CD4-positive, alpha-beta T cell treated with Interleukin-10 for 1 hour (primary cell): ENCODE measurements at places on chromosomes 3 and 15.
A peak's percentile ranks its signal among the peaks of the same experiment; 100 is the strongest.

GRCh38 chr15:90309020-90309419 lies 43.1 kb upstream of the ZNF774 start:
- no peak for DNase-seq

DNA sequence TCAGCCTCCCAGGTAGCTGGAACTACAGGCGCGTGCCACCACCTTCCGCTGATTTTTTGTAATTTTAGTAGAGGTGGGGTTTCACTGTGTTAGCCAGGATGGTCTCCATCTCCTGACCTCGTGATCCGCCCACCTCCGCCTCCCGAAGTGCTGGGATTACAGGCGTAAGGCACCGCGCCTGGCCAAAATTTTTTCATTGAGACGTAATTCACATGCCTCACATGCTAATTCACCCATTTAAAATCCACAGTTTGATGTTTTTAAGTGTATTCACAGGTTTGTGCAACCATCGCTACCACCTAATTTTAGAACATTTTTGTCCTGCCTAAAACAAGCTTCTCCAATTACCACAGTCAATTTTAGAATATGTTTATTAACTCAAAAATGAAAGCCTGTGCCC lies 37.1 kb downstream of the SELENOT start:
- no peak for DNase-seq

- no peak for DNase-seq
These were observed 165.9 kb downstream of the STAC start for GRCh38 chr3:36546226-36546625.

DNA sequence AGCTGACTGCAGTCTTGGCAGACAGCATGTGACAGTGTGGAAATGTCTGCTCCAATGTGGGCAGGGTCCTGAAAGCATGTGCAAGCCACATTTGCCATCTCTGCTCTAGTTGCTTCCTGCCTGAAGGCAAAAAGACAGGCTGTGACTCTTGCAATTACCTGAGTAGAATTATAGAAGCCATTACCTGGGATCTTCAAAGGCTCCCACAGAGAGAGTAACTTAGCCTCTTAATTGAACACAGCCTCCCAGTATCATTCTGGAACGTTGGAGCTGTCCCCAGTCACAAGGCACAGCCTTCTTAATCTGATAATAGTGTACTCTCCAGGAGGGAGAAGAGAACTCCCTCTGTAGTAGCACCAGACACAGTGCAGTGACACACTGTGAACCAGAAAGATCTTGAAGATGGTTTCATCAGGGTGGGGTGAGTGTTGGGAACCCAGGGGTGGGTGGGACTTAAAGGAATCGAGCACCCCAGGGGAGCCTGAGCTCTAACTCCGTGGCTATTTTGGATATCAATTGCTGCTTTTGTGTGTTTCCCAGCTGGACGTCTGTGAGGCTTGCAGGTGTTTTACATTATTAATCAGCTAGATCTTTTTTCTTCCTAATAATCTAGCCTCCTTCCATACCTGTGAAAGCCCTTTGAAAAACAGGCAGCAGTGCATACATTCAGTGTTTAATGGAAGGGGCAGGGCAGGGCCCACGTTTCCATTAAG lies 40.6 kb upstream of the GLCE start:
- DNase-seq = no peak

- no peak for DNase-seq
These were observed 601.2 kb downstream of the FOXP1 start for GRCh38 chr3:70982284-70982683.

DNA sequence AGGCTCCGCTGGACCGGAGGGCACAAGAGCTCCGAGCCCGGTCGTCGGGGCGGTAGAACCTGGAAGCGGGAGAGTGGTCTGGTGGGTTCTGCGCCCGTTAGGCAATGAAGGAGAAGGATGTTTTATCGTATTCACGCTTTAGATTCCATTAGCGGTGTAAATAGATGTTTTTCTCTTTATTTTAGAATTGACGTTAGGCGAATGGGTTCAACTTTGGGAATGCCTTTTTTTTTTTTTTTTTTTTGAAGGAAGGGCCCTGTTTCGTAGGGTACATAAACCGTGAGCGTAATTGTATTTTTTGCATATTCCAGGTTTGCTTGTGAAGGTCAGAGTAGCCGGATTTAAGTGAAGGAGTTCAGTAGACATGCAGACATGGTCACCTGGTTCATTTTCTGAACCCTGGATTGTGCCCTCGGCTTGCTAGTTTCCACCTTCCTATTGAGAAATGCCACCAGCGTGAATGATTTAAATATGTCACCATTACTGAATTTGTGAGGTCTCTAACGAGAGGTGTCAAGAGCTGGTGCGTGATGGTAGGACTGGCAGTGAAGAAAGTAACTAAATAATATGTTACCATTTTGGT lies 808 bp downstream of the RBM6 start:
- DNase-seq = no peak

GRCh38 chr3:114827495-114827894 lies 319.6 kb downstream of the ZBTB20 start:
- DNase-seq = peak; percentile 29

GRCh38 chr15:33374226-33374914 lies 63.6 kb downstream of the RYR3 start:
- no peak for DNase-seq

DNA sequence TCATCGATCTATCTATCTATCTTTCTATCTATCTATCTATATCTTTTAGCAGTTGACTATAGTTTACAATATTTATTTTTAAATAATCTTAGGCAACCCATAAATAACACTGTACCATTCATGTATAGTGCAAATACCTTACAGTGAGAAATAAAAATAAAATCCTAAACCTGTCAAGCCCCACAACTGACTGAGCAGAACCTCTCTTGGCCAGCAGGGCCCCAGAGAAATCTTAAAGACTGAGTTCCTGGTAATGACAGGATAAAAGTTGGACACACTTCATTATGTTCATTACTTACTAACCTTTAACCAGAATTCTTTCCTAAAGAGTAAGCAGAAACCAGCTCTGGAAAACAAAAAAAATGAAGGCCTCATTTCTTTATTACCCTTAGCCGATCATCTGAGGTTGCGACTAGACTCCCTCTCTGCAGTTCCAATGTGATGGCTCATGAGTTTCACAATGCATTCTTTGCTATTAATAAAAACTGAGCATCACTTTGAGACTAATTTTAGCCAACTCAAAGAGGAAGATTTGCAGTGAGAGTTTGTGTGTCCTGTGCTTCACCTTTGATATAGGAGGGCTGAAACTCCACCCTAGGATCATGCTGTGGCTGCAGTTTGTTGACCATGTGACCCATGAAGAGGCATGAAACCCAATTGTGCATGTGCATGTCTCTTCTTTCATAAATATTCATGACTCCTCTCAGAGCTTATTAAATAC lies 1072.0 kb downstream of the NSUN3 start:
- DNase-seq = no peak

DNA sequence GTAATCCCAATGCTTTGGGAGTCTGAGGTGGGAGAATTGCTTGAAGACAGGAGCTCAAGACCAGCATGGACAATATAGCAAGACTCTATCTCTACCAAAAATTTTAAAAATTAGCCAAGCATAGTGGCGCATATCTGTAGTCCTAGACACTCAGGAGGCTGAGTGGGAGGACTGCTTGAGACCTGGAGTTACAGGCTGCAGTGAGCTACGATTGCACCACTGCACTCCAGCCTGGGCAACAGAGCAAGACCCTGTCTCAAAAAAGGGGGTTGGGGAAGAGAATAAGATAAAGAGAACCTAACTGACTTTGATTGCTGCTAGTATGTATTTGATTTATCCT lies 755 bp downstream of the CD200R1 start:
- no peak for DNase-seq

GRCh38 chr3:27281671-27282150 lies 87.5 kb downstream of the NEK10 start:
- no peak for DNase-seq

- peak; percentile 62 for DNase-seq
These were observed 25.5 kb upstream of the APOD start for GRCh38 chr3:195609229-195609628.

DNA sequence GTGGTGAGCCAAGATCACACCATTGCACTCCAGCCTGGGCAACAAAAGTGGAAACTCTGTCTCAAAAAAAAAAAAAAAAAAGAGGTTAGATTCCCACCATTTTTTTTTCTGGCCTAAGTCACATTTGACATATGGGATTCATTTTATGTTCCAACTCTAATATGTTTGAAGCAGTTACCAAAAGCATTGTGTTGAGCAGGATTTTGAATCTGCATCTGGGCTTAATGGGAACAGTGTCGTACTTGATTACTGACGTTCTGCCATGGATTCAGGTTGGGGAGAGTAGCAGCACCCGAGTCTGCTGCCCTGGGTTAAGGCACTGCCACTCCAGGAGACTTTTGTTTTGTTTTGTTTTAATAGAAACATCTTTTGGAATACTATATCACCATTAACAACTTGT lies 348.7 kb upstream of the TBL1XR1 start:
- no peak for DNase-seq

GRCh38 chr3:193984876-193985275 lies 151.1 kb upstream of the HES1 start:
- no peak for DNase-seq

GRCh38 chr15:83973816-83974215 lies 261.8 kb upstream of the GOLGA6L4 start:
- peak; percentile 3 for DNase-seq

GRCh38 chr15:43325039-43325684 lies 5.2 kb downstream of the LCMT2 start:
- no peak for DNase-seq

- DNase-seq = no peak
These were observed 33.4 kb downstream of the AP3S2 start for GRCh38 chr15:89860431-89860830.

GRCh38 chr3:57089043-57089442 lies 28.6 kb downstream of the SPATA12 start:
- no peak for DNase-seq

DNA sequence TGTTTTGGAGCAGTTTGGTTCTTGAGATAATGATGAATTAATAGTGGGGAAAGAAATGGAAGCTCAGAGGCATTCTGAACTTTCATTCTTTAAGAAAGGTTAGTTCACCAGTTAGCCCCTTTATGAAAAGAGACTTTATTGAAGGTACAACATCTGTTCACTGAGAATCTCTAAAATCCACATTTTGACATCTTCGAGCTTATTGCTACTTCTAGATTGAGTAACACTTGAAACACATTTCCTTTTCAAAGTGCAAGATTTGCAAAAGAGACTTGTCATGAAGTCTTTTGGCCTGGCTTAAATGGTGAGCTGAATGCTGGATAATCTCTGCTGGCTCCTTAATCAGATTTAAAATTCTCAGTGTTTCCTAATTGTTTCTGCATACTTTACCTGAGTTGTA lies 42.3 kb downstream of the RAB8B start:
- no peak for DNase-seq

GRCh38 chr3:41053220-41053619 lies 146.1 kb upstream of the CTNNB1 start:
- no peak for DNase-seq

DNA sequence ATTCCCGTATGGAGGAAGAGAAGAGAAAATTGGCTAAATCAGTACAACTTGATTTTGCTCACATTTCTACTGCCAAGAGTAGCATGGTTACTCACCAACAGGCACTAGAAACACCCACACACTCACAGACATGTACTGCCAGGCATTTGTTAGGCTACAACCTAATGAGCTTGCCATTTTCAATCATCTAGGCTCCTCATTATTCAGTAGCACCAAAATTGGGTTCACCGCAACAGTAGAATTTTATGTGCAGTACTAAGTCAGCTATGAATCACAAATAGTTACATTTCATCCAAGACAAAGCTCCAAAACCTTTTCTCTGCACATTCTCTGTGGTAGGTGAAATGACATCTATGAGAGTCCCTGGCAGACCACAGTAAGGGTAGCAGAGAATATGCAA lies 15.0 kb upstream of the THUMPD3 start:
- DNase-seq = no peak

- DNase-seq = no peak
These were observed 19.0 kb upstream of the MEX3B start for GRCh38 chr15:82064824-82065223.

GRCh38 chr3:161413855-161414210 lies 42.5 kb upstream of the SPTSSB start:
- DNase-seq = no peak

DNA sequence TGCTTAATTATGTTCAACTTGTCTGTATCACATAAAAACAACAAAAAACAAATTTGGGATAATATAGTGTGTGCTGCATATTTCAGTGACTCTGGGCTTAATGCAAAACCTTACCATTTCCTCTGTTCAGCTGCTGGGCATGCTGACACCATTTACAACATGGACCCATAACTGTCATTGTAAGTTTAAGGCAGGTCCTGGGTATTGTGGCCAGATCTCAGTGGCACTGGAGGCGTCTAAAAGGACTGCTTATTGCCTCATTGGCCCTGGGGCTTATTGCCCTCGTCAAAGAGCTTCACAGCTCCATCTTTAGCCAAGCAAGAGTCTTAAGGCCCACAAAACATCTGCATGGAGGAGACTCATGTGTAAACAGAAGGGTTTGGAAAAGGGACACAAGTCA lies 390.2 kb downstream of the NR2F2 start:
- DNase-seq = no peak

- peak; percentile 57 for DNase-seq
These were observed 24.3 kb downstream of the VIPR1 start for GRCh38 chr3:42526616-42527367.

- DNase-seq = no peak
These were observed 231.0 kb upstream of the ATP11B start for GRCh38 chr3:182562274-182562673.

- DNase-seq = no peak
These were observed 17.9 kb downstream of the CP start for GRCh38 chr3:149203758-149204157.

DNA sequence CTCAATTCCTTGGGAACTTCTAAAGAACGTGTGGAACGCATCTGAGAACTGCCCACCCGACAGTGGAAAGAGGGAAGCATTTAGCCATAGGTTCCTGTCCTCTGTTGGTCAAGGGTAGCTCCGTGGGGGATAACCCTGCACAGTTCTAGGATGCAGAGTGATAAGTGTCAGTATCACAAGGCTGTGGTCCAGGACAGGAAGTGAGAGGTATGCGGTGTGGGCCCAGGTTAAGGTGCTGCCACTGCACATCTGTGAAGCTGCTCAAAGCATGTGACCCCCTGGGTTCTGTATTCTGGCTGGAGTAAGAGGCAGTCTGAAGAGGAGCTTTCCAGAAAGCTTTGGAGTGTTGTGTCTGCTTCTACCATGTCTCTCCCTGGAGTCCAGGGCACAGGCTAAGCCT lies 51.7 kb upstream of the HES1 start:
- no peak for DNase-seq

DNA sequence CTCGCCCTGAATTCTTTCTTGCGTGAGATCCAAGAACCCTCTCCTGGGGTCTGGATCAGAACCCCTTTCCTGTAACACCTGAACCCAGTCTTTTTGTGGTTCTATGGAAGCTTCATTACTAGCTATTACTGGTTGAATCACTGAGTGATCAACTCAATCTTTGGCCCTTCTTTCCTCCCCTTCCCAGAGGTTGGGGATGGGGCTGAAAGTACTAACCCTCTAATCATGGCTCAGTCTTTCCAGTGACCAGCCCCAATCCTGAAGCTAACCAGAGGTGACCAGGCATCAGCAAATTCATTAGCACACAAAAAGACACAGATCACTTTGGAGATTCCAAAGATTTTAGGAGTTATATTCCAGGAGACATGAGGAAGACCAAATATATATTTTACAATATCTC lies 39.5 kb downstream of the HERC1 start:
- no peak for DNase-seq

- DNase-seq = no peak
These were observed 74.3 kb upstream of the STAC start for GRCh38 chr3:36305929-36306520.
